Cortex of kidney (tissue), 1 donor: ENCODE measurements at places on chromosomes 5 and 9.

DNA sequence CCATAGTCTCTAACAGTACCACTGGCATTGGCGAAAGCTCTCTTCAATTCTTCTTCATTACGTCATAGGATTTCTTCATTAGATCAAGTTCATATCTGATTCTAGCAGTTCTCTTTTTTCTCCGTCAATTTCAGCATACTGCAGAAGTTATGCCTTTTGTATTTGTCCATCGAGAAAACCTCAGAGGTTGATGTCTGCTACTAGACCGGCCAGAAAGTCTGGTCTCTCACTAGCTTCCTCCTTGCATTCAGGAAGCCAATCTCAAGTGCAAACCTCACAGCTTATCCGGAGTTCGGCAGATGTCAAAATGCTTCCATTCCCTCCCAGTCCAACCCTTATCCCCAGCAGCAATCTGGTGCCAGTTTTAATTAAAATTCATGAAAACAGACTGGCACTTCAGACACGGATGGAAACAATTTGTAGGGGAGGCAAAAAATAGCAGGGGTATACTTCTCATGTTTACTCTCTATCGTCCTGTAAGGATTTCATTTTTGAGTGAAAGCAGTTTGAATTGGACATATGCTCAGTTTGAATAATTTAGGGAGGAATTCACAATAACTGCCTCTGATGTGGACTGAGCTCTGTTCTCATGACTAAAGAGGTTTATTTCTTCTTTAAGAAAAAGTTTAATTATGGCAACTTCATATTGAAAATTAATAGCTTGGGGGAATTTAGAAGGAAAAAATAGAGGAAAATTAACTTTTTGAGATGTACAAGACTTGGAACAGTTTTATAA lies 56.4 kb upstream of the TMC1 start:
- DNase-seq, result no peak

GRCh38 chr9:134178768-134179551 lies 14.6 kb upstream of the RNU6ATAC start:
- no peak for DNase-seq

DNA sequence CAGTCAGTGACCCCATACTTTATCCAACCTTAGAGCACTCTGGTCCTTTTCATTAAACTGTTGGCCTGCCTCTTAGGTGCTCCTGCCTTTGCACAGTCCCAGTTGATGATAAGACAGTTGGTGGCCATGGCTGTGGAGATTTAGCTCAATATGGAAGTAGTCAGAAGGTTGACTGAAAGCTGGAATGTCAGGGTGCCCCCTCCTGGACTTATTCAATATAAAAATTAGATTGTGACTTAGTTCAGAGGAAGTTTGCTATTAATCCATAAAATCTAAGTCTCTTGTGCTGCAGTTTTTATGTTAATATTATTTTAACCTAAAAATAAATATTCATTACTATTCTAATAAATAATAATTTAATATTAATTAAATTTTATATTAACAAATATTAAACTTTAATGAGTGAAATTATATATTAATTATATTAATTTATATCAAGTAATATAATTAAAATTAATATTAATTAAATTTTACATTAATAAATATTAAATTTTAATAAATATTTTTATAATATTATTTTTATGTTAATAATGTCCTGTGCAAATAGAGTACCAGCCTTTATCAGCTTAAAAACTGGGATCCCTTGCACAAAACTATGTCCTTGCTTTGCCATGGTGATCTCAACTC lies 77.7 kb upstream of the ADAMTSL1 start:
- no peak for DNase-seq

DNA sequence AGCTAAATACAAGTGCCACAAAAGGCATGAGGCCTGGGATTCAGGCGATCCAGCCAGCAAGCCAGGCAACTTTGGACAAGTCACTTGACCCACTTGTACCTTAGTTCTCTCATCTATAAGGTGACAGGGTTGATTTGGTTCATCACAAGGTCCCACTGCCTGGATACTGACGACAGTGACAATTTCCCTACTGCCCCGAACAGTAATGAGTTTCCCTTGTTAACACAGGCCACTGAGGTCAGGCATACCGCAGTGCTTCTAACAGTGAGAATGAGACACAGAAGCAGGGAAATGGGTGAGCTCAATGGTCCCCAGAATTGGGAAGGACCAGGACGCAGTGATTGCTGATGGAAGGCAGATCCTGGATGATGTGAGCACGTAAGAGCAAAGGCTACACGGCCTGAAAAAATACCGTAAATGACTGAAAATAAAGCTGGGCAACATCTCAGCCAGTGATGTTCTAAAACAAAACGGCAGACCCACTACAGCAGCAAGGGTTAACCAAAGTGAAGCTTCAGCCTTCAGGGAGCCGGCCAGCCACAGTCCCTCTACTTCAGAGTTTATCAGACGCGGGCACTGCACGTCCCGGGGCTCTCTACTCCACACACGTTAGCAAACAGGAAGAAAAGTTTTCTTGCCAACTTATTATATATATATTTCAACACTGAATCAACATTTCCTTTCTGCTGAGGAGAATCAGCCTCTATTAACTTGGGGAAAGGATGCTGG lies 846 bp downstream of the MGAT1 start:
- DNase-seq, result no peak

DNA sequence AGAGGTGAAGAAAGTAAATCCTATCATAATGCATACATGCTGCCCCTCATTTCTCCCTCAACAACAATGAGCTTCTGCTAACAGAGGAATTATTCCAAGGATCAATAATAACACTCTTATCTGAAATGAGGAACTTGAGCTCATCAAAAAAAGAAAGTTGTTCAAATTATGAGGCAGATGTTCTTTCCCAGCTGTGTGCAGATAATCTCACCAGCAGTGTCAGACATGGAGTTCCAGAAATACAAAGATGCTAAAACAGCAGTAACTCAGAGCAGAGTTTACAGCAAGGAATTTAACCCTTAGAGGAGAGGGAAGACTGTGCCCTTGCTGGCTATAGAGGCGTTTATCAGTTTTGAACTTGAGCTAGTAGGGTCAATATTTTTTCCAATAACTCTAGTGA lies 153.1 kb downstream of the TRIM36 start:
- DNase-seq, result no peak

GRCh38 chr9:128390150-128390812 lies 19.1 kb downstream of the URM1 start:
- no peak for DNase-seq

DNA sequence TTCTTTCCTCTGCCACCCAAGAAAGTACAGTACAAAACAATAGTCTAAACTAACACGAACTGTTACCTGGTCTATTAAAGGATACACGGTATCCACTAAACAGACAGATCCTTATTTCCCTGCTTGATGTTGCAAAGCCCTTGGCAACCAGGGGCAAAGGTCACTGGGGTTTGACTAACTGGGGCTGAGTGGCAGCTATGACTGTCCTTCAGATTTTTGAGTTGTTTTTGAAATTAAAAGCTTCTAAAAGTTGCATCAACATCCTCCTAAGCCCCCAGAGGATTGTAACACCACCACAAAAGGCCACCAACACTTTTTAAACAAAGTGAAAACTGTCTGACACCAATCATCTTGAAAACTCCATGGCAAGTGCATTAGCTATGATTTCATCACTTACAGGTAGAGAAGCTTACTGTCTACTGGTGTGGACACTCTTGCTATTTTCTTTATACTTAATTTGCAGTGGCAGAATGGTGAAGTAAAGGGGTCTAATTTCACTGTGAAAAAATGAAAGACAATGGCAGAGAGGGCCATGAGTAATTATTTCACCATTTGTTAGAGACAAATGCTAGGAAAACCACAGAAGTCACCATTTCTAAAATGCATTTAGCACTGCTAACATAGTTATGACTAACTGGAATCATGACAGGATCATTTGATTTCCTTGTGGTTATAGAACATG lies 292.4 kb downstream of the EFNA5 start:
- DNase-seq, result no peak

DNA sequence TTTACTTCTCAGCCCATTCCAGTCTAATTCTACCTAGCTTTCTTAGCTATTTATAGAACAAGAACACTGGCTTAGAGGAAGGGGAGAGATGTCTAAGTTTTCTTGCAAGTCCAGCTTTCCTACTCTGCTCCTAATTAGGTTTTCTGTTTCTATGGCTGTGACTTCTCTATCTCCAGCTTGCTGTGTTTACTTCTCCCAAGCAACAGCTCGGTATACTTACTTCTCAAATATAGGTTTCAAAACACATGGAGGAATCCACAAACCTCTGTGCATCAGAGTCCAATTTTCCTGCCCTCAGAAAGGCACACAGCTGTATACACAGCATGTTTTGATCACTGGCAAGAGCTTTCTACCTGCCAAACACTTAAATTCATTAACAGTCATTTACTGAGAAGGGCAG lies 17.4 kb upstream of the HMGCR start:
- no peak for DNase-seq

- DNase-seq, result no peak
Measured at GRCh38 chr9:12775679-12776512, 1.1 kb downstream of the LURAP1L start.

DNA sequence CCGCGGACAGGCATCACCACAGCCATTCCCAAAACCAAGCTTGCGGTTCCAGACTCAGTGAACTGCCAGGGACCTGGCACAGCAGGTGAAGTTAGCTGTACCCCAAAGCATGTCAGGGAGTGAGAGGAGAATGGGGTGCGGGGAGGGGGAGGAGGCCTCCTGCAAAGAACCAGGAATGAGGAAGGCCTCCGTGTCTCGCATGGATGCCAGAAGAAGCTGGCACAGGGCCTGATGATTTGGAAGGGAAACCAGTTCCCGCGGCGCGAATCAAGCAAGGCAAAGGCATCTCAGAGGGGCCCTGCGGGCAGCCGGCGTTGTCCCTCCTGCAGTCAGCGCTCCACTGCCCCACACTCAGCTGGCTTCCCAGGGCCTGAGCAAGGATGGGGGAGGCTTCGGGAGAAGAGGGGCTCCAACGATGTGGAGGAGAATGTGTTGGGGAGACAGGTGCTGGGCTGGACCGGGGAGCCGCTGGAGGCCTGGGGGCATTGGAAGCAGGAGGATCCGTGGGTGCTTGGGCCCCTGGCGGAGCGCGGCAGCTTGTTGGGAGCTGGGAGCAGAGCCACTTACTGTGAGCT lies 14.6 kb downstream of the SLC9A3 start:
- DNase-seq, result no peak

- DNase-seq, result no peak
Measured at GRCh38 chr5:134555890-134556311, 30.4 kb downstream of the JADE2 start.

DNA sequence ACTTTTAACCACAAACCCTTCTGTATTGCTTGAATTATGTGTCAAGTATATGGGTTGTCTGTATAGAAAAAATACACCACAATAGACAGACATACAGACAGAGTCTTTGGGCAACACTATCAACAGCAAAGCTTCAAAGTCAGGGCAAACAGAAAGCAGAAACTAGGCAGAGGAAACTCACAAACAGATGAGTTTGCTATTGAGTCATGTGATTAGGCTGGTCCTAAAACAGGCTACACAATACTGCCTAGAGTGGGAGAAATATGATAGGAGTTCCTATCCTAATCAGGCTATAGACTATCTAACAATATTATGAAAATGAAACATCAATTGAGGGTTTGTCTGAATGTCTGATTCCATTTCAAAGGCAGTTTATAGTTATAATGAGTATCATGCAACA lies 156.4 kb downstream of the EDIL3 start:
- DNase-seq, result no peak
